Karpas-422 (cell line): ENCODE measurements at places on chromosomes 5 and 9. TPM values are rescaled to one million over a fixed set of nuclear protein-coding genes. Genes with fewer than 3 reads are reported as not detected.
A peak's percentile ranks its signal among the peaks of the same experiment; 100 is the strongest.

GRCh38 chr9:33943389-33943788 lies 105.3 kb downstream of the UBAP2 start:
- no peak overlapping the region for H3K4me3 ChIP-seq
- H3K27me3 ChIP-seq: no peaks in the 10 kb centered on the region
- no peak overlapping the region for H3K27ac ChIP-seq
- no peak for DNase-seq
- peaks cover 47% of the 10 kb centered on the region; the same call in 1 of the 2 replicates for H3K36me3 ChIP-seq

Gene GARIN3
- total RNA-seq: not detected in 2 replicates

Gene TAF11L10
- not detected in 2 replicates for total RNA-seq

DNA sequence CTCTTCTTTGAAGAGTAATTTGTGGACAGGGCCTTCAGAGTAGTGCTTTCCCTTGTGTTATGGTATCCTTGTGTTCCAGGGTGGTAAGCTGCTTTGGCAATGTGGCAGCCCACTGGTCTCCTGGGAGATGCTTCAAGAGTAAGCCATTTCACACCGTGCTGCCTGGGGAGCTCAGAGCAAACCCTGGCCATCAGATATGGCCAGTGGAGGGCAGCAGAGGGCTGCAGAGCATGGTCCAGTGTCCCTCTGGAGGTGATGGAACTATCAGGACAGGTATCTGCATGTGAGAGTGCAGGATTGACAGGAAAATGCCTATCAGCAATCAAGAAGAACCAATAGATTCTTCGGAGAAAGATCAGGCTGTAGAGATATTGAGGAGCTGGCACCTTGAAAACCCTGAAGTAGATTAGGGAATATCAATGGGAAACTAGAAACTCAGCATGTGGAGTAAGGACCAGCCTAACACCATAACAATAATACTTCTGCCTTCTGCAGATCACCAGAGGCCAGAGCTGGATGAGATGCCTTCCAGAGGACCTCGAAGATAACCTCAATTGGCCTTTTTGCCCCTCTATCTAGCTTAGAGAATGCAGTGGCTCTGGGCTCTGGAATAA lies 90.8 kb downstream of the PLPPR1 start:
- peak; percentile 65 for DNase-seq
- 0 out of 2 replicates have a peak, but pooled peaks cover 2% of the 10 kb centered on the region for H3K27me3 ChIP-seq
- H3K4me1 ChIP-seq: no peaks in the 10 kb centered on the region

Gene SLC46A2
- total RNA-seq: not detected in 2 replicates

- no peaks in the 10 kb centered on the region for H3K27me3 ChIP-seq
- H3K27ac ChIP-seq: no peak overlapping the region
- H3K4me3 ChIP-seq: no peak overlapping the region
- DNase-seq: no peak
- no peaks in the 10 kb centered on the region for H3K4me1 ChIP-seq
These were observed 35.5 kb upstream of the CTNNAL1 start for GRCh38 chr9:109048822-109049221.

DNA sequence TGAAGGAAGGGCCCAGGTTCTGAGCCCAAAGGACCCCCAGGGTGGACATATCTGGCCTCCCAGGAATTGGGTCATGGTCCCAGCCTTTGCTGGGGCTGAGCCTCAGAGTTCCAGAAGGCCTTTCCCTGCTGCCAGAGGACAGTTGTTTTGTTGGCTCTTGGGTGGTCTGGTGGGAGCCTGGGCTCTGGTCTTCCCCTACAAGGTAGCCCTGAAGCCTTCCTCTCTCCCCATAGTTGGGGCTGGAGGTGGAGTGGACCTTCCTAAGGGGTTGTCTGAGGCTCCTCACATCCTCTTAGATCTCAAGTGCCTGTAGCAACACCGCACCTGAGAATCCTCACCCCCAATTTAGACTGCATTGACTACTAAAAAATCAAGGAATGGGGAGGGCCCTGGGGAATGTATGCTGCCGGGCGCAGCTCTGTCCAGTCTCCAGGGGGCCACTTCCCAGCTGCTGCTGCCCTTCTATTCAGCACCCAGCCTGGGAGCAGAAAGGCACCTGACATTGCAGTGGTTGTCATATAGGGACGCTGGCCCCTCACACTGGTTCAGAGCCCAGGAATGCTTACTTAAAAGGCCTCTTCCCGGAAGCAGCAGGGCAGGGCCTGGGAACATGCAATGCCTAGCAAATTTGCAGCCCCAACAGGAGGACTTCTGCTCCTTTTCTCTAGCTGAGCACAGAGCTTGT lies 66.4 kb downstream of the IL31RA start:
- no peak overlapping the region for H3K27ac ChIP-seq
- H3K36me3 ChIP-seq: no peaks in the 10 kb centered on the region
- no peak for DNase-seq
- no peaks in the 10 kb centered on the region for H3K4me1 ChIP-seq
- H3K27me3 ChIP-seq: no peaks in the 10 kb centered on the region

Gene CNTNAP3
- total RNA-seq: not detected in 2 replicates

DNA sequence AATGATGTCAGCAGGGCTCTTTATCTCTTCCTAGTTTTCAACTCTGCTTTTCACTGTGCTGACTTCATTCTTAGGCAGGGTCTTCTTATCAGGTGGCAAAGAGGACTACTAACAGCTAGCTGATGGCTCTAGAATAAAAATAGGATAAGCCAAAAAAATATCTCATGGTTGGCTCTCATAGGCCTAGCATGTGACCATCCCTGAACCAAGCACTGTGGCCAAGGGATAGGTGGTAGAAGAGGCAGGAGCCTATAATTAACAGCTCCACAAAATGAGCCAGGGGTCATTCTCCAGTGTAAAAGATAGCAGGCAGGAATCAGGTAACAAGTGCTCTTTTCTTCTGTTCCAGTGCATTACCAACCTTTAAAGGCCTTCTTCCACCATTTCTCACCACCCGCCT lies 21.1 kb downstream of the ANKDD1B start:
- H3K36me3 ChIP-seq: no peaks in the 10 kb centered on the region
- no peak overlapping the region for H3K27ac ChIP-seq
- H3K27me3 ChIP-seq: no peaks in the 10 kb centered on the region
- DNase-seq: no peak
- H3K4me1 ChIP-seq: peaks cover under 1% of the 10 kb centered on the region

DNA sequence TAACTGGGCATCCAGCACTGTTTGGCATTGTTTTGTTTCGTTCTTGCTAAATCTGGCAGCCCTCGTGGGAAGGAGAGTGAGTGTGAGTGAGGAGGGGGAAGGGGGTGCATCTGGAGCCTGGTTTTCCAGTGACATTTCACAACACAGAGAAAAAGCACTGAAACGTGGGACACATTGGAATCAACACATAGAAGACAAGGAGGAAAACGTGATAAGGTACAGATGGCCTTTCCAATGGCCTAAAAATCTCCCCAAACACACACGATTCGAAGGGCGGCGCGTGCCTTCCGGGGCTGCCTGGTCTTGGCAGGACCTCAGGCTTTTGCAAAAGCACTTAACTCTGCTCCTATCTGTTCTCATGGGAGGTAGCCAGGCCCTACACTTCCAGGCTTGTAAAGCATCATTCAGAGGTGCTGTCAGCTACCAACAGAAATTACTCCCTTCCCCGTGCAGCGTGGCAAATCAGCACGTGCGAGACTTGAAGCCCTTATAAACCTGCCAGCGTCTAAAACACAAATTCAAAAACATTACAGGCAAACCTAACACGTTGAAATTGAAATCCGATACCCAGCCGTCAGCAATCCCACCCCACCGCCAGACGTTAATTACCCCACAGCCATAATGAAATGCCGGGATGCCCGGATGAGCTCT lies 129.4 kb downstream of the OLFM1 start:
- no peaks in the 10 kb centered on the region for H3K27me3 ChIP-seq
- no peak overlapping the region for H3K27ac ChIP-seq
- no peak overlapping the region for H3K4me3 ChIP-seq
- H3K36me3 ChIP-seq: no peaks in the 10 kb centered on the region

DNA sequence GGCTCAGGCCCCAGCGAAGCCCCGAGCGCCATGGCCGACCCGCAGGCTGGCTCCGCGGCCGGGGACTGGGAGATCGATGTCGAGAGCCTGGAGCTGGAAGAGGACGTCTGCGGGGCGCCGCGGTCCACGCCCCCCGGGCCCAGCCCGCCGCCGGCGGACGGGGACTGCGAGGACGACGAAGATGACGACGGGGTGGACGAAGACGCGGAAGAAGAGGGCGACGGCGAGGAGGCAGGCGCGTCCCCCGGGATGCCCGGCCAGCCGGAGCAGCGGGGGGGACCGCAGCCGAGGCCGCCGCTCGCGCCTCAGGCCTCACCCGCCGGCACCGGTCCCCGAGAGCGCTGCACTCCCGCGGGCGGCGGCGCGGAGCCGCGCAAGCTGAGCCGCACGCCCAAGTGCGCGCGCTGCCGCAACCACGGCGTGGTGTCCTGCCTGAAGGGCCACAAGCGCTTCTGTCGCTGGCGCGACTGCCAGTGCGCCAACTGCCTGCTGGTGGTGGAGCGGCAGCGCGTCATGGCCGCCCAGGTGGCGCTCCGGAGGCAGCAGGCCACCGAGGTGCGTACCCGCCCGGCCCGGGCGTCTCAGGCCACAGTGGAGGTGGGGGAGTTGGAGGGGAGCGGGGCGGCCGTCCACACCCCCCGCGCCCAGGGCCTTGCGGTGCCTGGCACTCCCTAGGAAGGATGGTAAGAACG lies 1.6 kb downstream of the DMRT2 start:
- no peak overlapping the region for H3K27ac ChIP-seq
- no peaks in the 10 kb centered on the region for H3K4me1 ChIP-seq
- H3K36me3 ChIP-seq: no peaks in the 10 kb centered on the region
- no peak overlapping the region for H3K4me3 ChIP-seq

Gene CCDC152
- total RNA-seq: 3.6 and 20.8 TPM in 2 replicates

DNA sequence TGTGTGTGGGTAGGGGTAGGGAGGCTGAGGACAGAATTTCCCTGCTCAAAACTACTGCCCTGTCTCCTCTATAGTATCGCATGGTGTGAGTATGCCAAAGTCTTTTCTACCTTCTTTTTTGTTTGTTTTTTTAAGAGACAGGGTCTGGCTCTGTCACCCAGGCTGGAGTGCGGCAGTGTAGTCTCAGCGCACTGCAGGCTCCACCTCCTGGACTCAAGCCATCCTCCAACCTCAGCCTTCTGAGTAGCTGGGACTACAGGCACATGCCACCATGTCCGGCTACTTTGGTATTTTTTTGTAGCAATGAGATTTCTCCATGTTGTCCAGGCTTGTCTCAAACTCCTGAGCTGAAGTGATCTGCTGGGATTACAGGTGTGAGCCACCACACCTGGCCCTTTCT lies 2.5 kb downstream of the SRP19 start:
- H3K27ac ChIP-seq: no peak overlapping the region
- H3K4me3 ChIP-seq: peak overlapping the region; percentile 99; the same call in 1 of the 2 replicates
- H3K36me3 ChIP-seq: peaks cover 44% of the 10 kb centered on the region; the same call in 1 of the 2 replicates
- H3K4me1 ChIP-seq: peaks cover 31% of the 10 kb centered on the region
- no peak for DNase-seq

- H3K4me1 ChIP-seq: no peaks in the 10 kb centered on the region
- no peak for DNase-seq
- H3K27me3 ChIP-seq: no peaks in the 10 kb centered on the region
- H3K27ac ChIP-seq: no peak overlapping the region
- H3K36me3 ChIP-seq: no peaks in the 10 kb centered on the region
These were observed 24.0 kb downstream of the FOXD1 start for GRCh38 chr5:73424556-73424977.

DNA sequence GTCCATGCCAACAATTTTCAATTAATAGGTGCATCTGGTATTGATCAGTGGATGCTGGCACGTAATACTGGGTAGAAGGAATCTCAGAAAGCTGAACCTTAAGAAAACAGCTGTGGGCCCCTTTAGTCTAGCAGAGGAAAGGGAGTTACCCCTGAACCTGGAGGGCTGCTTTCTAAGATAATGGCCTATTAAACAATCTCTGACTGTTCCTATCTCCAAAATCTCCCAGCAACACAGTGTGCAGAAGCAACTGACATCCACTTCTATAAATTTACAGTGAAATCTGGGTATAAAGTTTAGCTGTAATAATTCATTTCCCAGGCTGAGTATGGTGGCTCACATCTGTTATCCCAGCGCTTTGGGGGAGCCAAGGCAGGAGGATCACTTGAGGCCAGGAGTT lies 198.8 kb downstream of the MAPKAP1 start:
- no peaks in the 10 kb centered on the region for H3K36me3 ChIP-seq
- no peak overlapping the region for H3K27ac ChIP-seq
- H3K4me3 ChIP-seq: no peak overlapping the region
- DNase-seq: no peak

Gene TICAM2
- 0.07 TPM in 1 of 2 replicates, not detected in the other for total RNA-seq

Gene IL5
- total RNA-seq: not detected in 2 replicates

DNA sequence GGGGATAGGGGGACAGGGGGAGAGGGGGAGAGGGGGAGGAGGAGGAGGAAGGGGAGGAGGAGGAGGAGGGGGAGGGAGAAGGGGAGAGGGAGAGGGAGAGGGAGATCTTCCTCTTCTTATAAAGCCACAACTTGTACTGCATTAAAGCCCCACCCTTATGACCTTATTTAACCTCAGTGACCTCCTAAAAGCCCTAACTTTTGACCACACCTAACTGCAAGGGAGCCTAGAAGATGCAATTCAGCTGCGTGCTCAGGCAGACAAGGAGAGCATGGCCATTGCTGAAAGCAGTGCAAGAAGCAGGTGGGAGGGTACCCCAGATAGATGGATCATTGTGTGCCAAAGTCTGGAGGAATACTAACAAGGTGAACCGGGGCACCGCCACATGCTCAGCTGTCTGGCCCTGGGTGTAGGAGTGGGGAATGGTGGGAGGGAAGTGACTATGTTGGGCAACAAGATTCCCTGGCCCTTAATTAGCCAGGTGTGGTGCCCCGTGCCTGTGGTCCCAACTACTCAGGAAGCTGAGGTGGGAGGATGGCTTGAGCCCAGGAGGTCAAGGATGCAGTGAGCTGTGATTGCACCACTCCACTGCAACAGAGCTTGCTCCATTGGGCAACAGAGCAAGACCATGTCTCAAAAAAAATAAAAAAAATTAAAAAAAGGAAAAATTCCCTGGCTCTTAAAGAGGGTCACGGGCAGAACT lies 125.4 kb upstream of the BOD1 start:
- DNase-seq: no peak
- no peak overlapping the region for H3K27ac ChIP-seq
- H3K36me3 ChIP-seq: no peaks in the 10 kb centered on the region
- no peak overlapping the region for H3K4me3 ChIP-seq
- peaks cover 52% of the 10 kb centered on the region for H3K4me1 ChIP-seq

DNA sequence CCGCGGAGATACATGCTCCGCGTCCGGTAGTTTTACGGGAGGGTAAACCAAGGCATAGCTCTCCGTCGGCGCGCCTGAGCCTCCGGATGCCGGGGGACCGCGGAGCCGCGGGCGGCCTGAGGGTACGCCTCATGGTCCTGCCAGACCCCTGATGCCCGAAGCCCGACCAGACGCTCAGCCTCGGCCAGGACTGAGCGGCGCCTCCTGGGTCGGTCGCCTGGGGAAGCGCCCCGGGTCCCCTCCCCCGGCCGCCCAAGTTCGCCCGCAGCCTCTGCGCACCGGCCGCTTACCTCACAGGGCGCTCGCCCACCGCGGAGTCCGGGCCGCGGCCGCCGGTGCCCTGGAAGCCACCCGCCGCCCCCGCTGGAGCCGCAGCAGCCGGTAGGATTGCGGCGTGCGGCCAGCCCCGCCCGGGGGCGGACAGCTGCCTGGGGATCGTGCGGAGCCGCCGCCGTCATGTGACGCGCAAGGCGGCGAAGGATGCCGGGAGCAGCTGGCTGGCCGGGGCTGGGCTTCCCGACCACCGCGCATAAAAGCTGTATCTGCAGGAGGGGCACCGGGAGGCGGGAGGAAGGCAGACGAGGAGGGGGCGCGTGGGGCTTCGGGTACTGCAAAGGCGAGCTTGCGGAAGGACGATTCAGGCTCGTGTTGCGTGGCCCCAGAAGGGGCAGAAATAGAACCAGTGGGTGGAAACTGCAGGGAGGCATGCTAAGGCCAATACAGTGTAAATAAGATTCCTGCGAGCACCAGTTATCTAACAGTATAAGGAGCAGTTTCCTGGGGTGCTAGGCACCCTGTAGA lies at the start of gene FBXO10:
FBXO10 (minus strand) TSS at position 460 of the 801 bp plus-strand sequence. CDS start 34,612 bp downstream, outside the sequence.
- H3K4me1 ChIP-seq: peaks cover 41% of the 10 kb centered on the region
- H3K4me3 ChIP-seq: peak within 1 kb of the TSS; percentile 67
- H3K27ac ChIP-seq: peak within 1 kb of the TSS; percentile 71
- H3K27me3 ChIP-seq: no peaks in the 10 kb centered on the region
- DNase-seq: peak; percentile 83
- peaks cover 11% of the 10 kb centered on the region for H3K36me3 ChIP-seq
